ENCODE measurements at places on chromosomes 16 and 17. TPM values are rescaled to one million over a fixed set of nuclear protein-coding genes. Genes with fewer than 3 reads are reported as not detected.

GLP2R gene
- not detected for total RNA-seq

RPS2 gene
- 3,120 TPM for total RNA-seq

KCNG4 gene
- not detected for total RNA-seq

MARVELD3 gene
- total RNA-seq: not detected

TNFRSF13B gene
- total RNA-seq: 5.7 TPM

TNFSF12 gene
- total RNA-seq: not detected

KRT28 gene
- total RNA-seq: not detected

SEZ6 gene
- total RNA-seq: 0.53 TPM

SRCAP gene
- total RNA-seq: 92.6 TPM

TEKT5 gene
- total RNA-seq: 1.00 TPM

FLII gene
- total RNA-seq: 235 TPM

C16orf96 gene
- total RNA-seq: 0.27 TPM

TMEM219 gene
- total RNA-seq: 88.6 TPM

MEOX1 gene
- not detected for total RNA-seq

SLC6A4 gene
- not detected for total RNA-seq

- no peak for DNase-seq
Observed at GRCh38 chr17:60534010-60534555, 8.0 kb upstream of the APPBP2 start.

GRCh38 chr17:77466596-77467223 is 325.9 kb downstream of the SEC14L1 start:
- no peak for DNase-seq

GRCh38 chr16:50525716-50526115 is 22.5 kb upstream of the NKD1 start:
- no peak for DNase-seq

DNA sequence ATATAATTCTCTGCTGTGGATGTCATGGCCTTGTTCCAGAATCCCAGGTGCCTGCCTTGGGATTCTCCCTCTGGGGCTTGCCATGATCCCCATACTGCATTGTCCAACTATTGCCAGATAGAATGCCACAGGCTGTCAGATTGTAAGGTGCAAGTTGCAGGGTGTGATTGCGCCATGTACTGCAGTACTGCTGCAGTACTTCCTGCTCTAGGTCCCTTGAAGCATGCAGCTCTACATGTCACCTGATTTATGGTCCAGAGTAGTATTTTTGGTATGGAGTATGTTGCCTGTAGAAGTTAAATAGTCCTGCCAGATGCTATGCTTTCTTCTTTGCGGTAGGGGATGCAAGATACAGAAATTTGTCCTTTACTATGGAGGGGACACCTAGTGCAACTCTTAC is 7.0 kb upstream of the SLFN5 start:
- DNase-seq: no peak

GRCh38 chr16:69725480-69726312 is 664 bp downstream of the NQO1 start:
- no peak for DNase-seq

- no peak for DNase-seq
Observed at GRCh38 chr17:9208381-9209105, 187.2 kb downstream of the NTN1 start.

DNA sequence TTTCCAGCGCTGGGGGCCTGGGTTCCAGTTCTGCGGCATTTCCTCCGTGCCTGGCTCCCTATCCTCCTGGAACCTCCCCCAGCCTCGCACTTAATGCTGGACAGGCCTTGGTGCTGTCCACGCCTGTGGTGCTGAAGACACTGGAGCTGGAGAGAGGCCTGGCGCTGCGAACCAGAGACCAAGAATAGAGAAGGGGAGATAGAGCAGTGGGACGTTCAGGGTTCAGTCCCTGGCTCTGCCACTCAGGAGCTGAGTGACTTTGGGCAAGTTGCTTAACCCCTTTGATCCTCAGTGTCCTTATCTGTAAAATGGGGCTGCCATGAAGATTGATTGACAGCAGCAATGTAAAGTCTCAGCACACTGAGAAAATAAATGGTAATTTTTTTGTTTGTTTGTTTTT is 11.9 kb downstream of the SBK1 start:
- no peak for DNase-seq

DNA sequence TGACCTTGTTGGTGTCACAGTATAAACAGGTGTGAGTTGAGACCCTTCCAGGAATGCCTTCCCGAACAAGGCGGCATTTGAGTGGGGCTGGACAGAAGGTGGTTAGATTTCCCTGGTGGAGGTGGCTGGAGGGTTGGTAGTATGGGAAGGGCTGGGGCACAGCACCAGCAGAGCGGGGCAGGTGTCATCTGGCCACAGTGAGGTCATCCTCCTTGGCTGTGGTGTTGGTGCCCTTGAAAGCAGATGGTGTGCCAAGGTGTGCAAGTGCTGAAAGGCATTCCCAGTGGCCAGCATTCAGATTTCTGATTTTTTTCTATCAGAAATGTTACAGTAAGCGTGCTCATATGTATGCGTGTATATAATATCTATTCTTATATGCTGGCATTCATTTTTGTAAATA is 126.6 kb downstream of the LAT start:
- DNase-seq: no peak

DNA sequence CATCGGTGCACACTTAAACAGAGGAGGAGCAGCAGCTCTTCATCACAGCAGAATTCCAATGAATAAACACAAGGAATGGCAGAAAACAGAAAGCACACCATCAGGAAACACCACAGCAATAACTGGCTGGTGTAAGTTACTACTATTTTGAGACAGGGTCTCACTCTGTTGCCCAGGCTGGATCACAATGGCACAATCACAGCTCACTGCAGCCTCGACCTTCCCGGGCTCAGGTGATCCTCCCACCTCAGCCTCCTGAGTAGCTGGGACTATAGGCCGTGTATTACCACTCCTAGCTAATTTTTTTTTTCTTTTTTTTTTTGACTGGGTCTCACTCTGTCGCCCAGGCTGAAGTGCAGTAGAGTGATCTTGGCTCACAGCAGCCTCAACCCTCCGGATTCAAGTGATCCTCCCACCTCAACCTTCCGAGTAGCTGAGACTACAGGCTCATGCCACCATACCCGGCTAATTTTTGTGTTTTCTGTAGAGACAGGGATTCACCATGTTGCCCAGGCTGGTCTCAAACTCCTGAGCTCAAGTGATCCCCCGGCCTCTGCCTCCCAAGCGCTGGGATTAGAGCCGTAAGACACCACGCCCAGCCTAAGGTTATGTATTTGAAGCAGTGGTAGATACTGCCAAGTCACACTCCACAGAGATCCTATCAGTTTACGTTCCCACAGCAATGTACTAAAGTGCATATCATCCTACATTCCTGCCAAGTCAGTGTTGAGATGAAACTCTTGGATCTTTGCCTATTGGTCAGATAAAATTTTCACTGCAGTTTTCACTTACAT is 20.7 kb downstream of the TRAP1 start:
- no peak for DNase-seq

DNA sequence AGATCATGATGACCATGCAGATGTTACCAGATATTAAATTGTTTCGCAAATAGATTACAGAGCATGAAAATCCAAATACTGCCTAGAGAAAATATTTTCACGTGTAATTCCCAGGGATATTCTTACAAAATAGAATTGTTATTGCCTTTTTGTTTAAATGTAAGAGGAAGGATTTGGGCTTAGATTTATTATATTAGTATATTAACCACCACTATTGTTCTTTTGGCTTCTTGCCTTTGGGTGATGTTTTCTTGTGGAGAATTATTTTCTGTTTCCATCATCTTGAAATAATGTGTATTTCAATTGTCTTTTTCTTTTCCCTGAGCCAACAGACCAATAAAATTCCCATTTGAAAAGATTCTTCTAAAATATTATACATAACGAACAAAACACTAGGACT is 109.7 kb upstream of the NUDT7 start:
- DNase-seq: no peak

- no peak for DNase-seq
Observed at GRCh38 chr17:65362826-65363225, 198.6 kb downstream of the AXIN2 start.

DNA sequence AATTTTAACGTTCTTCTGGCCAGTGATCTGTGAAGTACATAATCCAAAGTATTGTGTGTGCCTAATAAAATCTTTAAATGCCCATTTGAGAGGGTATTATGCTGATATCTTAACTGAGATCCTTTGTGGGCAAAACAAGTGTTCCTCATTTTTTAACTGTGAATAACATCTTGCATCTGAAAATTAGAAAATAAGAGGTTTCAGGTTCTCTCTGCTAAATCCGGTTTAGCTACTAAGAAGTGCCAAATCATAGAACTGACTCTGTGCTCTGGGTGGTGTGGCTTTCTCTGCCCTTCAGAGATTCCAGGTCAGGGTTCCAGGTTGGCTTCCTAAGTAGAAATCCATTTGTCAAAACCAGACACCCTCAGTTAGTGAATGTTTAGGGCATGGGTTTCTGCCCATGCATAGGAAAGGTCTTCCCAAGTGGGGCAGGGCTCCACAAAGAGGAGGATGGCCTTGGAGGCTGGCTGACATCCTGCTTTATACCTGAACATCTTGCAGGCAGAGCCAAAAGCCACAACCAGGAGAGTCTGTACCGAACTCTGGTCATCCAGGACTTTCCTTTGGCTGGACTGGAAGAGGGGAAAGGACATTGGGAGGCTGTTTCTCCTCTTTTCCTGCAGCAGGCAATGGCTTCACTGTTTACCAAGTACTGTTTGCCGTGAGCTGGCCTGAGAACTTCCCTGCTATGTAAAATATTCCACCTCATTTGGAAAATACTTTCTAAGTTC is 8.5 kb downstream of the ALDH3A2 start:
- peak; percentile 13 for DNase-seq

GRCh38 chr16:106623-107324 is 28.7 kb downstream of the MPG start:
- DNase-seq: peak; percentile 81

DNA sequence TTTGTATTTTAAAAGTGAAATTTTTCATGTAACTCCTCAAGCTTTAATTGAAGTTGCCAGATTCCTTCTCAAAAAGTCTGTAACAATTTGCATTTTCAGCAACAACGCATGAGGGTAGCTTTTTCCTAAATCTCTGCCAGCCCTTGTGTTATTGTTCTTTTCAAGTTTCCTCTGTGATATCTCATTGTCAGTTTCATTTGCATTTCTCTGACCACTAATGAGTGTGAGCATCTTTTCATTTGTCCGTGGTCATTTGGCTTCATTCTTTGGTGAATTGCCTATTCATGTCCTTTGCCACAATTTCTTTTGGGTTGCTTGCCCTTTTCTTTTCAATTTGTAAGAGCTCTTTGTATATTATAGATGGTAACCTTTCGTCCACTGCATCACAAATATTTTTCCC is 68.0 kb upstream of the NKD1 start:
- DNase-seq: no peak

DNA sequence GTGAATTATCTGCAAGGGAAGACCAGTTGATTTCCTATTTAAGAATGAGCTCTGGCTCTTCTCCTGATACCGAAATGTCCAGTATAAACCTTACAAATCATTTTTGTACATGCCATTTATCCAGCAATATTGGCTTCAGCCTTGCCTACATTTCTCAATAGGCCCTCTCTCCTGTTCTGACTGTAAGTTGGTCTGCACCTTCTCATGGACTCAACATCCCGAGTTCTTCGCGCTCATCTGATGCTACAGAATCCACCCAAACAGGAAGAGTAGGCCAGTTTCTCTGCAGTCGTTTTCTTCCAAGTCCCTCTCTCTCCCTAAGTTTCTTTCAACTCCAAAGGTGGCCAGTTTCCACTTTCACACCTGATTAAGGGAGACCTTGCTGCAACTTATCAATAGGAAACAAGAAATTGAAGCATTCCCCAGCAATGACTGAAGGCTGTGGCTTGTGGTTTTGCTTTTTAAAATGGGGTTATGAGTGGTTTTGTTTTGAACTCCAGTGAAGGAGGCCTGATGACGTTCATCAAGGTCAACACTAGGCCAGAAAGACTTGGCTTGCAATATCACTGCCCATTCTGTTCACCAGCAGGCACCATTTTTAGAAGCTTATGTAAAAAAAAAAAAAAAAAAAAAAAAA is 383.0 kb downstream of the MAF start:
- no peak for DNase-seq

- DNase-seq: no peak
Observed at GRCh38 chr16:75922250-75922649, 196.0 kb upstream of the CPHXL start.

- DNase-seq: no peak
Observed at GRCh38 chr16:57694231-57694724, 328 bp upstream of the DRC7 start.

DNA sequence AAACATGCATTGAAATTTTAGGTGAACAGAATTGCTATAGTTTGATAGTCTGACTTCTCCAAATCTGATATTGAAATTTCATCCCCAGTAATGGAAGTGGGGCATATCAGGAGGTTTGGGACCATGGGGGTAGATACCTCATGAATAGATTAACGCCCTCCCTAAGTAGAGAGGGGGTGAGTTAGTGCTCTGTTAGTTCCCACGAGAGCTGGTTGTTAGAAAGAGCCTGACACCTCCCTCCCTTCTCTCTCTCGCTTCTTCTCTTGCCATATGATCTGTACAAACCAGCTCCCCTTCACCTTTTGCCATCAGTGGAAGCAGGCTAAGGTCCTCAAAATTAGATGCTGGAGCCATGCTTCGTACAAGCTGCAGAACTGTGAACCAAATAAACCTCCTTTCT is 78.8 kb downstream of the BRIP1 start:
- DNase-seq: peak; percentile 32

DNA sequence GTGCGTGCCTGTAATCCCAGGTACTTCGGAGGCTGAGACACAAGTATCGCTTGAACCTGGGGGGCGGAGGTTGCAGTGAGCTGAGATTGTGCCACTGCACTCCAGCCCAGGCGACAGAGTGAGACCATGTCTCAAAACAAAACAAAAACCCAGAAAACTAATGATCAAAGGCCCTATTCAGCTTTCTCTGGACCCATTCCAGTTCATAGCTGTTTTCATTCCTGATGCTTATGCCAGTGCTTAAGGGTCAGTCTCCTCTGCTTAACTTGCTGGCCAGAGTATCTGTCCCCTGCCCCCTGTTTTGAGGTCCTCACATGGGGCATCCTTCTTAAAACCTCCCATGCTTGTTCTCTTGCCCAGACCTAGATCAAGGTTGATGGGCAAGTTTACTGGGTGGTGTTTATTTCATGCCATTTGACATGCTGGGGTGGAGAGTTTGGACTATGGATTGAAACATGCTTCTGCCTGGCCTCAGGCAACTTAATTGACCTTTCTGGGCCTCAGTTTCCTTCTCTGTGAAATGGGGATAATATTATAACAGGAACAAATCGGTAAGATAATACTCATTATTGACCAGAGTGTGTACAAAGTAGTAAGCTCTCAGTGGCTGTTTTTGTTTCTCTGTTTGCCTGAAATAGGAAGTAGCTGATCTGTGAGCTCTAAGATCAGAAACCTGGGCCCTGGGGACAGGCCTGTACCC is 369.8 kb downstream of the CPPED1 start:
- peak; percentile 21 for DNase-seq

- DNase-seq: peak; percentile 20
Observed at GRCh38 chr17:78472035-78472905, 93.8 kb downstream of the PGS1 start.

- DNase-seq: no peak
Observed at GRCh38 chr16:25481636-25482035, 210.1 kb upstream of the HS3ST4 start.

- no peak for DNase-seq
Observed at GRCh38 chr16:78117391-78117790, 17.9 kb downstream of the WWOX start.

GRCh38 chr16:83831456-83831987 is 23.7 kb downstream of the HSBP1 start:
- DNase-seq: no peak

Measured in OCI-LY7 (cell line).